ENCODE measurements at places on chromosomes 1 and 21.

DNA sequence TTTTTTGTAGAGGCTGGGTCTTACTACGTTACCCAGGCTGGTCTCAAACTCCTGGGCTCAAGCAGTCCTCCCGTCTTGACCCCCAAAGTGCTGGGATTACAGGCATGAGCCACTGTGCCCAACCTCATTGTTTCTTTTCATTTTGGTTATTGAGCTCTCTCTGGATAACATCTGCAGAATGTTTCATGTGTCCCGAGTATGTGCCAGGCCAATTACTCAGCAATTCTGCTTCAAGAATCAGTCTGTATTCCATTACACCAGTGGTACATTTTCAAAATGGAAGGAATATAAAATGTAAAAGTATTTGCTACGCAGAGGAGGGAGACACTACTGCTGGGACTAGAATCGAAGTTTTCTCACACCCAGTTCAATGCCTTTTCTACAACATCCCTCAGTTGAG, 1.7 kb upstream of the ELOA start:
- no peak for DNase-seq

DNA sequence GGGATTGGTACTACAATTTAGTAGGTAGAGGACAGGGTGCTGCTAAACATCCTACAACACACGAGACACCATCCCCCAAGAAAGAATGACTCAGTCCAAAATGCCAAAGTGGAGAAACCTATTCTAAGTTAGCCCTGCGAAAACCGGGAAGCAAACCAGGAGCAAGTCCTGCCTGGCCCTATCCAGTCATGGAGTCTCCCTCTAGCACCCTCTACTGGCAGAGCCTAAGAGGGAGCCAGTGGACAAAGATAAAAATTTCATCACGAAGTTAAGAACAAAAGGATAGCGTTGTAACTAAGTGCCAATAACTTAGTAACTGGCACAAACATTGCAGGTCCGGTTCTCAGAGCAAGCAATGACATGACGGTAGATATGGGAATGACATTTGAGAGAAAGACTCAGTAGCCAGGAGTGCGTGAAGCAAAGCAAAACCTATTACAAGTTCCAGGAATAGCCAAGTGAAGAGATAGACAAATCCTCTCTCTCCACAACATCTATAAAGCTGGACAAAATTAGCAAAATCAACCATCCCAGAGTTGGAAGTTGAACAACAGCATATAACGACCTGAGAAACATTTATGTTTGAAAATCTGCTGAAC, 383.5 kb downstream of the OMA1 start:
- DNase-seq: peak; percentile 38

- DNase-seq: no peak
These were observed 32.4 kb downstream of the STYXL2 start for GRCh38 chr1:167126317-167126716.

GRCh38 chr21:43753439-43753799, 22.7 kb downstream of the CSTB start:
- DNase-seq: no peak

DNA sequence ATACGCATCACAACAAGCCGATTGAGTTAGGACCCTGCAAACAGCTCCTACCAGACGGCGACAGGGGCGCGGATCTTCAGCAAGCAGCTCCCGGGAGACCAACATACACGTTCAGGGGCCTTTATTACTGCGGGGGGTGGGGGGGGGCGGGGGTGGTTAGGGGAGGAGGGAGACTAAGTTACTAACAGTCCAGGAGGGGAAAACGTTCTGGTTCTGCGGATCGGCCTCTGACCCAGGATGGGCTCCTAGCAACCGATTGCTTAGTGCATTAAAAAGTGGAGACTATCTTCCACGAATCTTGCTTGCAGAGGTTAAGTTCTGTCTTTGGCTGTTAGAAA, 162.0 kb downstream of the RUNX1 start:
- no peak for DNase-seq

DNA sequence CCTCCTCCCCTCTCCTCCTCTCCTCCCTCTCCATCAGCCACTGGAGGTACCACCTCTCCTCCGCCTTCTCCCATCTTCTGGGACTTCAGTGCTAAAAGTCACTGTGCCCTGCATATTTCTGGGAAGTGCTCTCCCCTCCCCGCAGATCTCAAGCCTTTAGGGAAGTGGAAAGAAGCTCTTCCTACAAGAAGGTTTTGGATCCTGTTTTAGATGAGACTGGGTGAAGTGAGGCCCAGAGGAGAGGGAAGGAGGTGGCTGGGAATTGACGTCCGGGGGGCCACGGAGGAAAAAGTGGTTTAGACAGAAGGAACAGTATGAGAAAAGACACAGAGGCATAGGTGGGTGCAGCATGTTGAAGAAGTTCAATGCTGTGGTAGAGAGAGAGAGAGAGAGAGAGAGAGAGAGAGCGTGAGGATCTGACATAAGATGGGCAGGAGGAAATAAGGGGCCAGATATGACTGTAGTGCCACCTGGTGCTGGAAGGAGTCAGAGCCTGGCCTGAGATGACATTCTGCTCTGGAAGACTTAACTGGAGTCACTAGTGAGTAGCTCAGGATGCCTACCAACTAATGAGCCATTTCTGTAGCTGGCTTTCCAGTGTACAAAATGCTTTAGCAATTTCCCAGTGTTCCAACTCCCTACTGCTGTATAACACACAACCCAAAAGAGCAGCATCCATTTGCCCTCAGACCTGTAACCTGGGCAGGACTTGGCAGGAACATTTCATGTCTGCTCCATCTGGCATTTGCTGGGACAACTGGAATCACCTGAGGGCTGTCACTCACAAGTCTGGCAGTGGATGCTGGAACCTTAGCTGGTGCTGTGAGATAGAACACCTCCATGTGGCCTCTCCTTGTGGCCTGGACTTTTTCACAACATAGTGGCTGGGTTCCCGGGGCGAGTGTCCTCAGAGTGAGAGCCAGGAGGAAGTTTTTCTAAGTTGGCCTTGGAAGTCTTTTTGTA, 16.6 kb upstream of the ZSCAN20 start:
- peak; percentile 51 for DNase-seq

DNA sequence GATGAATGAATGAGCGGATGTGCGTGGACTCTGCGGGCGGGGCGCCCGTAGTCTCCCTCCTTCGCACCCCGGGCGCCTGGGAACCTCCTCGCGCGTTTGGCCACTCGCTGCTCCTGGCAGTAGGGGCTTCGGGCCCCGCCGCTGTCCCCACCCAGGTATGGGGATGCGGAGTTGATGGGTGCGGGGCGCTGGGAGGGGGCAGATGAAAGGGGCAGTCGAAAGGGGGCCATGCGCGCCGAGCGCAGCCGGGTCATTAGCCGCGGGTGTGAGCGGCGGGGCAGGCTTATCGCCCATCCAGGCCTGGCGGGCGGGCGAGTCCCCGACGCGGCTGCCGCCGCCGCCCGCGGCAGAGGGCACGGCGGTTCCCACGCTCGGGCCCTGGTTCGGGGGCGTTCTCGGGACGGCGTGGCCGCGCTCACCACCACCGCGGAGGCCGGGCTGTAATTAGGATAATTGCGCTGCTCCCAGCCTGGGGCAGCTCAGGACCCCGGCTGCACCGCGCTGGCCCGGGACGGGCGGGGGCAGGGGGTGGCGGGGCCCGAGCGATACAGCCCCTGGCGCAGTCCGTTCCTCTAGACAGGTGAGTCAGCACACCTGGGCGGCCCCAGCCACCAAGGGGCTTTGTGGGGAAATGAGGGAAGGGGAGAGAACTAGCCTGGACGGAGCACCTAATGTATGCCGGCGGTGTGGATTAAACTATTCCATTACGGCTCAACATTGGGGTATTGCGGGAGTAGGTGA, 22.1 kb upstream of the CITED4 start:
- DNase-seq: no peak

- DNase-seq: no peak
These were observed 73.7 kb upstream of the ZC3H12A start for GRCh38 chr1:37400466-37401225.

- DNase-seq: no peak
These were observed 126.7 kb downstream of the PGBD5 start for GRCh38 chr1:230299191-230300006.

GRCh38 chr1:17886838-17887441, 131.8 kb downstream of the ACTL8 start:
- no peak for DNase-seq

GRCh38 chr1:246579818-246580217, 13.6 kb downstream of the CNST start:
- DNase-seq: no peak

DNA sequence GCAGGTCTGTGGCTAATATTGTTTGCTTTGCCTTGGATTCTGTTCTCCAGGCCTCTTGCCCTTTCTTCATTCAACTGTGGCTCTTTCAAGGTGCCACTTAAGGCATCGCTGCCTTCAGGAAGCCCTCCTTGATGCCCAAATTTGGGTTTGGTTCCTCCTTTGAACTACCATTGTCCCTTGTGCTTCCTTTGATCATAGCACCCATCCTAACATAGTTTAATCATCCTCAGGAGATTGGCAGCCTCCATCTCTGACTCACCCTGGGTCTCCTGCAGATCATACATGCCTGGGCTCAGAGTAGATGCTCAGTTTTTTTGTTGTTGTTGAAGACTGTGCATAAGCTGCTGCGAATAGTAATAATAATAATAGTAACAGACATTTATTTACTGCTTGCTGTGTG, 54.4 kb upstream of the ACOT11 start:
- DNase-seq: no peak

DNA sequence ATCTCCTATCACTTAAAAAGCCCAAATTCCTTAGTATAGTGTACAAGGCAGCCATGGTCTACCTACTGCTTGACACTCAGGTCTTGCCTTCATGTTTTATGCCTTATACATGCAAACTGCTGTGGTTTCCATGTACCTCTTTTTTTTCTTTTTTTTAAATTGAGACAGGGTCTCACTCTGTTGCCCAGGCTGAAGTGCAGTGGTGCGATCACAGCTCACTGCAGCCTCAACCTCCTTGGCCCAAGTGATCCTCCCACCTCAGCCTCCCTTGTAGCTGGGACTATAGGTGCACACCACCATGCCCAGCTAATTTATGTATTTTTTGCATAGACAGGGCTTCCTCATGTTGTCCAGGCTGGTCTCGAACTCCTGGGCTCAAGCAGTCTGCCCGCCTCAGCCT, 8.0 kb downstream of the CD55 start:
- no peak for DNase-seq

- DNase-seq: no peak
These were observed 16.9 kb upstream of the SLC6A17 start for GRCh38 chr1:110133436-110133835.

GRCh38 chr1:52520148-52520547, 32.7 kb downstream of the TUT4 start:
- no peak for DNase-seq

- no peak for DNase-seq
These were observed 25.8 kb upstream of the THEM4 start for GRCh38 chr1:151935154-151935553.

DNA sequence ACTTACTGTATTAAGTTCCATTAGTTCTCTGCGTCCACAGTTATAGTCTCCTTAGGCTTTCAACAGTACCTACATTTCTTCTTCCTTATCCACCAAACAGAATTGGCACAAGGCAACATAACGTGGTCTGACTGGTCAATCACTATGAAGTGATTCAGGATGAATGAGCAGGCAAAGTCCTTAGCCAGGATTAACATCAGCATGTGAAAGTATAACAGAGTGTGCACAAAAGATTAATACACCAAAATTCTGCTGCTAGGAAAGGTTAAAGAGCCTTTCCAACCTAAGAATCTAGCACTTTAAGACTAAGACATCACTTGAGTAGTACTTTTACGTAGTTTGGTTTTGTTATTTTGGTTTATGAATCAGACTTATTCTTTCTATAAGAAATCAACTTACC, 15.8 kb downstream of the DEPDC1 start:
- DNase-seq: no peak

DNA sequence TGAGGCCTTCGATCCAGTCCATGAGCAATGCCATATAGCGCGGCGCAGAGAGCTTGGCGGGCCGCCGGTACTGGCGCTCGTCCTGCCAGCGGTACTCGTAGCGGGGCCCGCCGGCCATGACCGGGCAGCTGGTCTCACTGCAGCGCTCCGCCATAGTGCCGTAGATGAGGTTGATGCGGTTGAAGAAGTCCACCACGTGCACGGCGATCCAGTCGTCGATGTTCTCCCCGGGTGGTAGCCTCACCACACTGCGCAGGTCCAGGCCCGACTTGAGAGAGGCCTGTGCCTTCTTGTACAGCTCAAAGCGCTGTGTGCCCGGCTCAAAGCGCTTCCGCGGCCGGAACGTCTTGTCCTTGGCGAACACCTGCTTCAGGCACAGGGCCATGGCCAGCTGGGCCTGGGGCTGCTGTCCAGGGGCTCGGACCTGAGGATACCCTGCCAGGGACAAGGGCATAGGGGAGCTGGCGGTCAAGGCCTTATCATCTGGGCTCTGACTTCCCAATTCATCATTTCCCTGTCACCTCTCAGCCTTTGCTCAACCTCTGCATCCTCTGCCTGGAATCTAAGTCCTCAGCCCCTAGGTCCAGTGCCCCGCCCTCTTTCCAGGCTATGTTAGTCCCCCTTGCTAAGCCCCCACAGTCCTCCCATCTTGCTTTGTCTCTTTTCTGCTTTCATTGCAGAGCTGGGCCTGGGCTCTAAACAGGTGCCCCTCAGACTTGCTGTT, 3.5 kb downstream of the MOB3C start:
- DNase-seq: no peak

DNA sequence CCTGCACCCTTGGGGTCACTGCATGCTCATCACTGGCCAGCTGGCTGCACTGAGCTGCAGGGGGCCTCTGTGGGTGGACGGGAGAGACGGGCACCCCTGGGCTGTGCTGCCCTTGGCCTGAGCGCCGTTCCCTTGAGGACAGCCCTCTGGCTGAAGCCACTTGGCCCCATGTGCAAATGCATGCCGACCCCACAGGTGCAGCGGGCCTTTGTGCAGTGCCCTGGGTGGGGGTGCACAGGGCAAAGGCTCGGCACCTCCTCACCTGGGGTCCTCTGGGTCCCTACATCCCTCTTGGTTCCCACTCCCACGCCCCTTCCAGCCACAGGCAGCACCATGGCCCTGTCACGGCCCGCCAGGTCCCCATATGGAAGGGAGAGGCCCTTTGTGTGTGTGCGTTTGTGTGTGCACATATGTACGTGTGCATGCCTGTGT, 41.3 kb downstream of the COQ8A start:
- DNase-seq: no peak

DNA sequence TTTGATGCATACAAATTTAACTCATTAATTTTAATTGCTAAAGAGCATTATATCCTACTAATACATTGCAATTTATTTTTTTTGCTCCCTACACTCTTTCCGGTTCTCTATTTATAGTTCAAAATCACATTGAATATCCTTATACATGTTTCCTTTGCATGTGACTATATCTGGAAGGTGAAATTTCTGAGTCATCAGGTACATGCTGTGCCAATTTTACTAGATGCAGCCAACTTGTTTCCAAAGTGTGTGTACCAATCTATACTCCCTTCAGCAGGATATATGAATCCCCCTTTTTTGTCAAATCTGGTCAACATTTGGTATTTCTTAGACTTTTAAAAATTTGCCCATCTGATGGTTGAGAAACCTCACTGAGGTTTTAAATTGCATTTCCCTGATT, 602.9 kb upstream of the CAMK1G start:
- DNase-seq: no peak

DNA sequence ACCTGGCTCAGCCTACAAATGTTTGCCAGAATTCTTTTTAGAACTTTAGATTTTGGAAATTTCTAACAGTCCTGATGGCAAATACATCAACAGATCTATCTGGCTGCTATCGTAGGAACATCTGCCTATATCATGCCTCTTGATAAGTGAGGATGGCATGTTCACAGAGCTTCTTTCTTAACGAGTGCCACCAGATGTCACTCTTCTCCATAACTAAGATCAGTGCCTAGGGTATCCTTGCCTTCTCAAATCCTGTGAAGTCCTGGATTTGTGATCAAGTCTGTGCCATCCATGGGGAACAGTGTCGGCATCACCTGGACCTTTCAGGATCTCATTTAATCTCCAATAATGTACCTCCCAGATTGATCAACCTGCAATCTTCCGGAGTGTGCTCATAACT, 36.5 kb upstream of the CD5L start:
- no peak for DNase-seq
